IMR-90 (cell line): ENCODE measurements at places on chromosomes 4 and X. TPM values are rescaled to one million over a fixed set of nuclear protein-coding genes. Genes with fewer than 3 reads are reported as not detected.

DNA sequence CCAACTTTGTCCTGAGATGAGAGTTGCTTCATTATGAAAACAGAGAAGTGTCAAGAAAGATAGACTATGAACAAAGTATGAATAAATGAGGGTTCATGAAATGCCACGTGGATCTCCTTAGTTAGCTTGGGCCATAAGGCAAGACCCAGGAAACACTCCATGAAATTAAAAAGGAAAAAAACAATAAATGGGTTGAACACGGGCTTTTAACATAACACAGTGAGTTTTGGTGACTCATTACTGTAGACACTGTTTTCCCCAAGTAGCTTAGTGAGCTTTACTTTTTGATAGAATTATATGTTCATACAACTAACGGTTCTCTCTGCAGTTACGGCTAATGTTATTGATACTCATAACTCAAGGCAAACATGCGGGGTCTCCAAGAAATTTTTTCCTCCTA, 265.0 kb downstream of the DHX15 start:
- no peaks in the 10 kb centered on the region for H3K27me3 ChIP-seq
- H3K36me3 ChIP-seq: no peaks in the 10 kb centered on the region
- no peak overlapping the region for H3K27ac ChIP-seq
- peak; percentile 23 for DNase-seq

DNA sequence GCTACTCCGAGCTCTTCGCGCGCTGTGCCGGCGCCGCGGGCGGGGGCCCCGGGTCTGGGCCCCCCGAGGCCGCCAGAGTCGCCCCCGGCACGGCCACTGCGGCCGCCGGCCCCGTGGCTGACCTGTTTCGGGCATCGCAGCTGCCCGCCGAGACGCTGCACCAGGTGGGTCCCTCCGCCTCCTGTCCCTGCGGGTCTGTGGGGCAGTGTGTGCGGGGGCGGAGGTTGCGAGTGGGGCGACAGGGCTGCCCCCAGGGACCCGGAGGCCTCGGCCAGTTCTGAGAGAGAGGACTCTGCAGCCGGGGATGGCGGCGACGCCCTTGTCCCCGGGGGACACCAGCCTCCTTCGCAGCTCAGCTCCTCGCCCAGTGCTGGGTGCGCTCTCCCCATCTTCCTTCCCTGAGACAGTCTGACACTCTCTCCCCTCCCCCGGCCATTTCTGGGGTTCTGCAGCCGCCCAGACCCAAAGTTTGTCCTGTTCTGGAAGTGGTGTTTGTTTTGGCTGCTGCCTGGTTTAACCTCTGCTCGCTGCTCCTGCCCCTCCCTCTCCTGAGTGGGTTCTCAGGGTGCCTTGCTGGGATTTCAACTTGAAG, 609 bp downstream of the REPS2 start:
- no peak overlapping the region for H3K27ac ChIP-seq
- H3K4me3 ChIP-seq: peak overlapping the region; percentile 43
- DNase-seq: no peak
- peaks cover 2% of the 10 kb centered on the region; the same call in 1 of the 2 replicates for H3K4me1 ChIP-seq
- no peaks in the 10 kb centered on the region for H3K36me3 ChIP-seq

DNA sequence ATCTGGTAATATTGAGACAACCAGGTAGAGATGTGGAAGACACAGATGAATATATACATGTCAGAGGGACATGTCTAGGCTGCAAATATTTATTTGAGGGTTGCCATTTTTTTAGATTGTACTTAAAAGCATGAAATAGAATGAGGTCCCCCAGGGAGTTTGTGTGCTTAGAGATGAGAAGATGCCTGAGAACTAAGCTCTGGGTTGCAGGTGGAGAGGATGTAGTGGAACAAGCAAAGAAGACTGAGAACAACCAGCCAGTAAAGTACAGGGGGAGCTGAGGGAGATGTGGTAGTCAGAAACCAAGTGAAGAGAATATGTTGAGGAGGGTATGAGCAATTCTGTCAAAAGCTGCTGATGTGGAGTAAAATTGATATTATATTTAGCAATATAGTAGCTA, 95.6 kb upstream of the UNC5C start:
- H3K27me3 ChIP-seq: no peaks in the 10 kb centered on the region
- DNase-seq: no peak
- no peak overlapping the region for H3K4me3 ChIP-seq
- no peaks in the 10 kb centered on the region for H3K4me1 ChIP-seq
- no peaks in the 10 kb centered on the region for H3K36me3 ChIP-seq

DNA sequence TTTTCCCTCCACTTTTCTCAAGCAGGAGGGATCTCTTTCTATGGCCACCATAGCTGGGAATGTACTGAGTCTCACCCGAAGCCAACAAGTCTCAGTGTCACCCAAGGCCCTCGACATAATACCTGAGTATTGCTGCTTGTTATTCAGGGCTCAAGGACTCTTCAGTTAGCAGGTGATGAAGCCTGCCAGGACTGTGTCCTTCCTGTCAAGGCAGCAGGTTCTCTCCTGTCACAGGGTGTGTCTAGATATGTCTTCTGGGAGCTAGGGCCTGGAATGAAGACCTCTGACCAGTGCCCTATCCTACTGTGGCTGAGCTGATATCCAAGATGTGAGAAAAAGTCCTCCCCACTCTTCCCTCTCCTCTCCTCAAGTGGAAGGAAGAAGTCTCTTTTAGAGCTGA, 391.0 kb upstream of the DIPK2B start:
- no peaks in the 10 kb centered on the region for H3K4me1 ChIP-seq
- H3K36me3 ChIP-seq: no peaks in the 10 kb centered on the region
- no peak overlapping the region for H3K27ac ChIP-seq

SLC2A9 gene
- total RNA-seq: 0.56 and 0.72 TPM in 2 replicates

CXCL11 gene
- total RNA-seq: under 0.01 TPM in 2 replicates

ZAR1 gene
- total RNA-seq: not detected in 2 replicates

DNA sequence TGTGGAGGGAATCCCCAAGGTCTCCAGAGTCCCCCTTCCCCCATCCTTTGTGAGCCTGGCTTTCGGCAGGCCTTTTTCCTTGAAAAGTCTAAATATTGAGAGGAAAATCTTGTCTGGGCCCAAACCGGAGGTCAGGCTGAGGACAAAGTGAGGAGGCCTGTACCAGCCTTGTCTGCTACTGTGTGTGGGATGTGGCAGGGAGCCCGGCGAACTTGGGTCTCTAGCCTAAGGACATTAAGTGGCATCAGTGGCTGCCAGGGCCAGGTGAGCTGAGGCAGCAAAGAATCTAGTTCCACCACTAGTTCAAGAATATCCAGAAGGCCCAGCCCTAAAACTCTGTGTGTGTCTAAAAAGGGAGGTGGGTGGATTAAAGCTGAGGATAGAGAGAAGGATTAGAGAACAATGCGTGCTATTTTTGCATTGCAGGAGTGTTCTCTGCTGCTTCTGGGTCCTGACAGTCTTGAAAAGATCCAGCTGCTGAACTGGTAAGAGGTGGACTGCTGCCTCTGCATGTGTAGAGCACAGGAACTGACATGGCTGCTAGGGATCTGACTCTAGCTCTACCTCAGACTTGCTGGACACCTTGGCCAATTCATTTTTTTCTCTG, 1.2 kb upstream of the AMER1 start:
- peak overlapping the region; percentile 49; the same call in 1 of the 2 replicates for H3K4me3 ChIP-seq
- peak overlapping the region; percentile 67 for H3K27ac ChIP-seq
- H3K4me1 ChIP-seq: peaks cover 8% of the 10 kb centered on the region

GRCh38 chr4:110165382-110166286, 32.8 kb downstream of the ELOVL6 start:
- peak; percentile 83 for DNase-seq
- no peak overlapping the region for H3K4me3 ChIP-seq
- H3K27me3 ChIP-seq: no peaks in the 10 kb centered on the region
- peak overlapping the region; percentile 6; the same call in 1 of the 2 replicates for H3K27ac ChIP-seq
- peaks cover 15% of the 10 kb centered on the region for H3K4me1 ChIP-seq

GRCh38 chrX:8988446-8988845, 45.5 kb downstream of the FAM9B start:
- no peaks in the 10 kb centered on the region for H3K27me3 ChIP-seq
- H3K4me3 ChIP-seq: no peak overlapping the region
- DNase-seq: peak; percentile 57
- no peak overlapping the region for H3K27ac ChIP-seq

DNA sequence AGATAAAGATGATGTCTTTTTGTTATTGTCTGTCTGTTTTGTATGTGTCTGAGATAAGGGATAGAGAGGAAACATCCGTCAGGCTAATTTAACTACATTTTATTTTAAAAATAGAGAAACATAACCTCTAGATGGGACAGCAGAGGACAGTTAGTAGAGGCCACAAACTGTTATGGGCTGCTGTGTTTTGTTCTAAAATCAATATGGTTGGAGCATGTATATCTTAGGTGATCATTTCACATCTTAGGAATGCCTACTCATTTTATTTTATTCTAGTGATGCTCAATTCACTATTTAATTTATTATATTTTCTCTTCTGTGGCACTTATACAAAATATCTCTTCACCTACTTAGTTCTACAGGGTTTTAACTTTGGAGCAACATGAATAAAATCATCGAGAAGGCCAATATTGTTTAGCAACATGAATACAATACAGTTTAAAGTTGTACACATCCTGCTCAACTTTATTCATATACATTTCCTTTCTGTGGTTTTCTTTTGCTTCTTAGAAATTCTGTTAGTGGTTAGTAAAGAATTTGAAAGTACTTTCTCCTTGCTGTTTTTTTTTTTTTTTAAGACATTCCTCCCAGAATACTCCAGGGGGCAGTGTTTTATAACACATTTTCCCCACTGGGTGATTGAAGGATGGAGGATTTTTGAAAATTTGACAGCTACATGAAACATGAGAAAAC, 392.9 kb downstream of the UNC5C start:
- H3K4me3 ChIP-seq: no peak overlapping the region
- peak; percentile 41 for DNase-seq
- H3K27me3 ChIP-seq: no peaks in the 10 kb centered on the region; the same call in 1 of the 2 replicates

GRCh38 chrX:44228621-44229020, 114.9 kb downstream of the EFHC2 start:
- H3K27ac ChIP-seq: no peak overlapping the region
- peaks cover 4% of the 10 kb centered on the region for H3K27me3 ChIP-seq
- no peak for DNase-seq
- no peaks in the 10 kb centered on the region for H3K36me3 ChIP-seq
- H3K4me1 ChIP-seq: no peaks in the 10 kb centered on the region
